Spleen (tissue), 13 donors: ENCODE measurements at places on chromosomes 3 and 15.
A peak's percentile ranks its signal among the peaks of the same experiment; 100 is the strongest.

DNA sequence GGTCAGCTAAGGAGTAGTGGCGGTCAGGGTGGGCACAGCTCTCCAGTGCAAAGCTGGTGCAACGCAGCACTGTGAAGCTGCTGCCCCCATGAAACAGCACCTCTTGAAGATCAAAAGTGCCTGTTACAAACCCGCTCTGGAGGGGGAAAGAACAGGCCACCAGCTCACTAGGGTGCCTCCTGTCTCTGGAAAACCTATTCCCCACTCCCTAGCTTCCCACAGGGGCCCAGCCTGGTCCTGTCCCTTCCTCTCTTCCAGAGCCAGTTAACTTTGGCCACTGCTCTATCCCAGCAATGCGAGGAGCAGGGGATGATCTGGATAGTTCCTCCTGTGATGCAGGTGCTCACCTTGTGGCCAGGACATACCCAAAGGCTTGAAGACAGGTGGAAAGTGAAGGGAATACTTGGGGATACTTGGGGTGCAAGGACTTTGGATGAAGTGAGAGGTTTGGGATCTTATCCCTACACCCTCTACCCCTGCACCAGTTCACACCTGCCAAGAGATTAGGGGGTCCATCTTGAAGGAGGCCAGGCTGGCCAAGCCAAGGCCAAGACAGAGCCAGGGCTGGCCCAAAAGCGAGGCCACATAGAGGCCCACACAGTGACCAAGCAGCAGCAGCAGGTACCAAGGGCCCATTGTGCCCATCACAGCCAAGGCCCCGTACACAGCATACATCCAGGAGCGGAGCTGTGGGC lies 4.2 kb downstream of the HHATL start:
- no peak for DNase-seq

DNA sequence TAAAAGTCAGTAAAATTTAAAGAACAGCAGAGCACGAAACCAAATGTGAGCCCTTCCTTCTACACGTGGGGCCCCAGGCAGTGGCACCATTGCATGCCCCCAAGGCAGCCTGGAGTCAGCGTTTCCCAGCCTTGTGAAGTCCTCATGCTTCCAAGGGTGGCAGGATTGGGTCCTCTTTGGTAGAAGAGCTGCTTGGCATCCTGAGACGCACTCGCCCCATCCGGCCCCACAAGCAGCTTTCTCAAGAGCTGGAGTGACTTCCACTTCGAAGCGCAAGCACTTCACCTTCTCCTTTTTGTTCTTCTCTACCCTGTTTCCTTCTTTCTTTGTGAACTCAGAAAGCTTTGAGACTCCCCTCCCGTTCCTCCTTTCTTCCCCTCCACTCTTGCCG lies 34.7 kb downstream of the ZNF710 start:
- peak; percentile 89 for DNase-seq

- DNase-seq, result no peak
Measured at GRCh38 chr15:67548862-67549651, 6.6 kb downstream of the MAP2K5 start.

DNA sequence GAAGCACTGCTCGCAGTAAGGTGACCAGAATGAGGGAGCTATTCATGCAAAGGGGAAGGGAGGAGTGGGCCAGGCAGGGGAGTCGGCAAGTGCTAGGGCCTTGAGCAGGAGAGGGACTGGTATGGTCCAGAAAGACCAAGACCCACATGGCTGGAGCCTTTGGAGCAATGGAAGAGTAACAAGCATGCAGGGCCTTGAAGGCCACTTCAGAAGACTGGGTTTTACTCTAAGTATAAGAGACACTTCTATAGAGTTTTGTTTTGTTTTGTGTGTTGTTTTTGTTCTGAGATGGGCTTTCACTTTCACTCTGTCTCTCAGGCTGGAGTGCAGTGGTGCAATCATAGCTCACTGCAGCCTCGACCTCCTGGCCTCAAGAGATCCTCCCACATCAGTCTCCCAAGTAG lies 42.0 kb downstream of the BFSP2 start:
- no peak for DNase-seq

DNA sequence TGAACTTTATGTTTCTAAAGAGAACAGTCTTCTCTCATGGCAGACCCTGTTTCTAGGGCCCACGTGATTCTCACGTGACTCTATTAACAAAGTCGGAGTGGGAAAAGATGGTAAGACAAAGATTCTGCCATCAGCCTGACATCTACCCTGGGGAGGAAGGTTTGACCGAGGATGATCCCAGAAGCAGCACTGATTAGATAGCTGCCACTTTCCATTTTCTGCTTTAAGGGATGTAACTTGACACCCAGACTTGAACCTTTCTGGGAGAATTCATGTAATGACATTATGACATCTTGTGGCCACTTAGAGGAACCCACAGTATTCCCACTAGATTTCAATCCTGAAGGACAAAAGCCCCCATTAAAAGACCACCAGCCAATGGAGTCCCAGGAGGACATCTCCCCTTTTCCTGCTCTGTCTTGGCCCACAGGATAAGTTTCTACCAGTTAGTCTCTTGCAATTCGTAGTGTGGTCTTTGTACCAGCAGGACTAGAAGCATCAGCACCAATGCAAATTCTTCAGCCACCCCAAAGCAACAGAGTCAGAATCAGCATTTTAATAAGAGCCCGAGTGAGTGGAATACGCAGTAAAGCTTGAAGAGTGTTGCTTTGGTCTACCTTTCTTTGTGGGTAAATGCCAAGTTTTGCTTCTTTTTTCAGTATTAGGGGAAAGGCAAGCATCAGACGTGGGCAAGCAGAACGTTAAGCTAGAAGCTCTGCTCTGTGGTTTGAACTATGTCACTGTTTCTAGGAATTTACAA lies 480.5 kb upstream of the PROK2 start:
- DNase-seq, result no peak

DNA sequence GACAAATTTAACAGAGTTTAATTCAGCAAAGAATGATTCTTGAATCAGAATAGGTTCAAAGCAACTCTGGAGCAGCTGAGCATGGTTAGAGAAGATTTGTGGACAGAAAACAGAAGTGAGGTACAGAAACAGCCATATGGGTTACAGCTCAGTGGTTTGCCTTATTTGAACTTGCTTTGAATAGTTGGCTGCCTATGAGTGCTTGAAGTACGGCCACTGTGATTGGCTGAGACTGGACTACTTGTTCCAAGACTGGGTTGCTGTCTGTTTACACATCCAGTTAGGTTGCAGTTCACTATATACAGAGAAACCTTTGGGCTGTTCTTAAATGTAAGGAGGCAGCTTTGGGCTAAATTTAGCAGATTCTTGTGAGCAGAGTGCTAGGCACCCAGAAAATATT lies 79.4 kb upstream of the CADPS start:
- no peak for DNase-seq

DNA sequence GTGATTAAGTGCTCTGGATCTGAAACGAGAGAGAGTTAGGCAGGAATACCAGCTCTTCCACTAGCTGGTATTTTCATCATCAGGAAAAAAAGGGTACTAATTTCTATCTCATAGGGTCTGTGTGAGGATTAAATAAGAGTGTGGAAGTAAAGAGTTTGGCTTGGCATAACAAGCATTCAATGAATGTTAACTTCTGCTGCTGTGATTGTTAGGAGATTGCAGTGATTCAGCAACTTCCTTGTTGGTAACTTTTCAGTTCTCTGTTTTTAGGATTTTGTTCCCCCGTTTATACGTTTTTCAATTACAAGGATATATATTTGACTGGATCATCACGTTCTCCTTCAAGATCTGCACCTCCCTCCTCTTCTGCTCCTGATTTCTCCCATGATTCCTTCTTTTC lies 65.9 kb upstream of the MYO5C start:
- no peak for DNase-seq

DNA sequence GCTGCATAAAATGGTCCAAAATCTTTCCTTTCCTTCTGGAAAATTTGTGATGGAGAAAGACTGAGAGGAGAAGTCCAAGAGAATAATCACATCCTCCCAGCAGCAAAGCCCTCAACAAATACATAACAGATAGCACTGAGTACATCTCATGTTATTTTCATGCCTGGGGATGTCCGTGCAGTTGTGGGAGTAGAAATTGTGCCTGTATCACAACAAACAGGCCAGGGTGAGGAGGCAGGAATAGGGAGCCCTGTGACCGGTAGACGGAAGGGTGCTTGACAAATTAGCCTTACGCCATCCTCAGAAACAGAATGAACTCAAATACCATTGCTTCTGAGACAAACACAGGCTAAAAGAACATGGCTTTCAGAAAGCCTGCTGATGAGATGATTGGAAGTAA lies 333.2 kb upstream of the UMPS start:
- no peak for DNase-seq

- no peak for DNase-seq
Measured at GRCh38 chr15:58742022-58742813, 7.3 kb downstream of the ADAM10 start.

DNA sequence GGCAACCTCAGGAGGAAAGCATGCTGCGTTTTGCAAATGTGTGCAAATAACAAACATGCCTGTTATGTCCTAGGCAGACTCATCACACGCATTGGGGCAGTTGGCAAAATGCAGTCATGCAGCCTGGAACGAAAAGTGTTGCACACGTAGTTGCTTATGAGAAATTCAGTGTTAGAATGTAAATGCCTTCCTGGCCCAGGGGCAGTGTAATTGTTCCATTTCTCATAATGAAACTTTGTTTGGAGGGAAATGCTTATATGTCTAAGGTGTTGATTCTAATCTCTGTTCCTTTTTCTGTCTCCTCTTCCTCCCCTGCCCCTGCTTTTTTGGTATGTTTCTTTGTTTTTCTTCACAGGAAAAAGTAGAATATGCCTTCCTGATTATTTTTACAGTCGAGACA lies 156.0 kb downstream of the CACNA1D start:
- DNase-seq, result no peak

- DNase-seq, result no peak
Measured at GRCh38 chr3:192915304-192915703, 2.4 kb downstream of the MB21D2 start.

- no peak for DNase-seq
Measured at GRCh38 chr3:3366386-3366785, 186.9 kb upstream of the CRBN start.

- no peak for DNase-seq
Measured at GRCh38 chr3:22713936-22714335, 489.2 kb upstream of the UBE2E2 start.

DNA sequence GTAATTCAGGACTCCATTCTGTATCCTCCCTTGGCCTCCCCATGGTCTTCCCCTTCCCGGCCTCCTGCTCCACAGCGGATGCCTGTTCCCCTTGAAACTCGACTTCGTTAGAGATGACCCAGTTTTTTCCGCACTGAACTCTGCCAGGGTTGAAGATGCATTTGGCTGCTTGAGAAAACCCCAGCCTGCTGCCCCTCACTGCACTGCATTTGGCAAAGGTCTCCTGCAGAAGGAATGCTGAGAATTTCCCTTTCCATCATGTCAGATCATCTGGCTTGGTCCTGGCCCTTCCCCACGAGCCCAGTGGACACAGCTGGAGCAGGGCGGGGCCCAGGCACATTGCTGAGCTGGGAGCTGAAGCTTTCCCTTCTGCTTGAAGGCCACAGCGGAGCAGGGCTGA lies 37.6 kb upstream of the RGMA start:
- DNase-seq, result no peak

DNA sequence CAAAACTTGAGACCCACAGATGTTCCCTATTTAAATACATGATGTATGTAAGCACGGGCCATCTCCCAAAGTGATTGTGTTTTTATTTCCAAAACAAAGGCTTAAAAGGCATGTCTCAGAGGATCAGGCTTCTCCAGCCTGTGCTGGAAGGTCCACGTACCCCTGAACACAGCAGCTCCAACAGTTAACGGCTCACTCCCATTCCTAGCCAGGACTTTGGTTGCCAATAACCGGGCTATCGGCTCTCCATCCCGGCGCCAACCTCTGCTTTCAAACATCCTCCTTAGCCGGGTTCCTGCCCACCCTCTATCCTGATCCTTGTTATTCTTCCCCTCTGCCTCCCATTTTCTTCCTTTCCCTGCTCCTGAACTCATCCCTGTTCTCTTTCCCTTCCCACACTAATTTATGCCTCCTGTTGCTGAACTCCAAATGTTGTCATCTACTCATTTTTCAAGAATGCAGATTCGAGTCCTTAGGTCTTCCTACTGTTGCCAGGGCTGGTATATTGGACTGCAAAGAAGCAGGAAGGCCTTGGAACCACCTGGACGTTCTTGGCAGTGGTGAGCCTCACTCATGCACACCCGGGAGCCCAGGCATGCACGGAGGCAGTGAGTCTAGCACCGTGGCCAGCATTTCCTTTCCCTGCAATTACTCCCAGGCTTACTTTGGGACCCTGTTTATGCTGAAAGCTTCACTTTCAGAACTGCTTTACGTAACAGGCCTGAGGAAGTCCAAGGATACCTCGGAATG lies 128.4 kb upstream of the RAD18 start:
- DNase-seq, result no peak

DNA sequence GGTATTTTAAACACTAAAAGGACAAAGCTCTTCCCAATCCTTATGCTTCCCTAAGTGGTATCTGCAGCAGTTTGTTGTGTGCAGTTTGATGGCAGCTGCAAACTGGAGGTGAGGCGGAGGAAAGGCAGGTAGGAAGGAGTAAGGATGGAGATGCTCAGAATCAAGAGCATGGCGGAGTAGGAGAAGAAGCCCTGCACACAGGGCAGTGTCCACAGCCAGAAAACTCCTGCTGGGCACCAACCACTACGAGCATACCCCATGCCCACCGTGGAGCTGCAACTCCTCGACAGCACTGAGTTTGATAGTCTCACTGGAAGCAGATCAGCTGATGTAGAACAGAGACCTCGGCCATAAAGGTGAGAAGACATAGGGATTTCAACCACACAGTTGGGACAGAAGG lies 30.3 kb upstream of the ESYT3 start:
- no peak for DNase-seq

DNA sequence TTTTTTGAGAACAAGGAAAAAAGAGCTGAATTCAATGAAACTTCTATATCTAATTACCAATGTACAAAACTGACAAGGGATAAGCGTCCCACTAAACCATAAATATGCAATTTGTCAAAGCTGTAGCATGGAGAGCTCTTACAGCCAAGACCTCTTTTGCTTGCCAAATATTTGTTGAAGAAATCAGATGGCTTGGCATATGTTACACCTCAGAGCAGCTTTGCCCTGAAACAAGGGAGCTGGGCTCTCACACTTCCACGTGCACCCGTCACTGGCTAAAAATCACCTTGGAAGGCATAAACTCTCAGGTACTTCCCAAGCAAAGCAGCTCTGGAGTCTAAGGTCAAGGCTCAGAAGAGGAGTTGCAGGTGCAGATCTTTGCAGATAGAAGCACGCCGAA lies 324.7 kb upstream of the SLCO3A1 start:
- DNase-seq, result no peak
